Activated CD4-positive, CD25-positive, alpha-beta regulatory T cell treated with anti-CD3 and anti-CD28 coated beads, Interleukin-2, amount 50 U/mL, for 16 hours (primary cell): ENCODE measurements at places on chromosomes 16 and 17.

GRCh38 chr17:44844390-44844830 is 3.3 kb upstream of the HIGD1B start:
- no peak for DNase-seq

- no peak for DNase-seq
Measured at GRCh38 chr16:84714028-84714427, 14.2 kb downstream of the USP10 start.

GRCh38 chr16:31081428-31082351 is 7.1 kb downstream of the PRSS53 start:
- no peak for DNase-seq

- no peak for DNase-seq
Measured at GRCh38 chr16:3771513-3771912, 54.2 kb upstream of the TRAP1 start.

DNA sequence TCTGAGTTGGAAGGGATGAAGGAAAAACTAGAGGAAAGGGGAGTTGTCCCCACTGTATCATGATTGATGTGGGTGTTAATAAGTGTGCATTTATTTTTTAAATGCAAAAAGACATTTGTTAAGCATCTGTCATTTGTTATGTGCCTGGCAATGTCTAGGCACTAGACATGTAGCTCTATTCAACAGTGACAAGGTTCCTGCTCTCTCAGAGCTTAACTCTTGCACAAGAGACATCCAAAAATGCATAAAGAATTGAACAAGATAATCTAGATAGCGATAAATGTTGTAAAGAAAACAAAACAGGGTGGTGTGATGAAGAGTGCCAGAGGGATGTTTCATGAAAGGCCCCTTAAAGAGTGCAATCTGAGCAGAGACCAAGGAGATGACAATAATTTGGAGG is 148.9 kb downstream of the TOX3 start:
- DNase-seq = no peak
